ENCODE measurements at places on chromosomes 6 and 20. TPM values are rescaled to one million over a fixed set of nuclear protein-coding genes. Genes with fewer than 3 reads are reported as not detected.

The PCK1 gene
- not detected for total RNA-seq

The CRISP3 gene
- total RNA-seq, result not detected

The LST1 gene
- not detected for total RNA-seq

The PHACTR3 gene
- total RNA-seq, result not detected

The AGER gene
- total RNA-seq, result 2.2 TPM

The MAS1 gene
- not detected for total RNA-seq

The FAM217A gene
- total RNA-seq, result not detected

The SIRPB1 gene
- 0.74 TPM for total RNA-seq

The IGF2R gene
- 78.4 TPM for total RNA-seq

The C6orf15 gene
- 2.4 TPM for total RNA-seq

The MAP3K5 gene
- 0.91 TPM for total RNA-seq

The FILIP1 gene
- total RNA-seq, result 0.29 TPM

The TFAP2D gene
- not detected for total RNA-seq

The SIGLEC1 gene
- total RNA-seq, result not detected

The SLC24A3 gene
- total RNA-seq, result not detected

Measured in A172 (cell line).